CD4-positive, alpha-beta T cell treated with Interleukin-1 beta for 1 hour (primary cell): ENCODE measurements at places on chromosomes 7 and 10.
A peak's percentile ranks its signal among the peaks of the same experiment; 100 is the strongest.

DNA sequence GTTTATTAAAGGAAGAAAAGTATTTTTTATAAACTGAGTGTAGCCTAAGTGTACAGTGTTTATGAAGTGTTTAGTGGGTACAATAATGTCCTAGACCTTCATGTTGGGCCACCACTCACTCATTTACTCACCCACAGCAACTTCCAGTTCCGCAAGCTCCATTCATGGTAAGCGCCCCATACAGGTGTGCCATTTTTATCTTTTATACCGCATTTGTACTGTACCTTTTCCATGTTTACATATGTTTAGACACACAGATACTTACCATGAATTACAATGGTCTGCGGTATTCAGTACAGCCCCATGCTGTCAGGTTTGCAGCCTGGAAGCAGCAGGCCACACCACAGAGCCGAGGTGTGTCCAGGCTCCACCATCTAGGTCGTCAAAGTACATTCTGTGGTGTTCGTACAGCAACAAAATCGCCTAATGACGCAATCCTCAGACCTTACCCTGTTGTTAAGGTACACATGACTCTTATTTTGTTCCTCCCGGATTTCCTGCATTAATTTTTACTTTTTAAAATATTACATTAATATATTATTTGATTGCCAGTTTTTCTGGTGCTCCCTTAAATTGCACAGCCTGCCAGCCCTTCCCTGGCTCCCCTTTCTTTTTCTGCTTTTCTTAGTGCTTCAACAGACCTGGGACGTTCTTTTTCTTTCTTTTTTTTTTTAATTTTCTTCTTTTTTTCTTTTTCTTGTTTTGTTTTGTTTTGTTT, 881 bp upstream of the SSBP1 start:
- DNase-seq: peak; percentile 34

GRCh38 chr10:78720091-78720490, 348.7 kb upstream of the ZMIZ1 start:
- no peak for DNase-seq

DNA sequence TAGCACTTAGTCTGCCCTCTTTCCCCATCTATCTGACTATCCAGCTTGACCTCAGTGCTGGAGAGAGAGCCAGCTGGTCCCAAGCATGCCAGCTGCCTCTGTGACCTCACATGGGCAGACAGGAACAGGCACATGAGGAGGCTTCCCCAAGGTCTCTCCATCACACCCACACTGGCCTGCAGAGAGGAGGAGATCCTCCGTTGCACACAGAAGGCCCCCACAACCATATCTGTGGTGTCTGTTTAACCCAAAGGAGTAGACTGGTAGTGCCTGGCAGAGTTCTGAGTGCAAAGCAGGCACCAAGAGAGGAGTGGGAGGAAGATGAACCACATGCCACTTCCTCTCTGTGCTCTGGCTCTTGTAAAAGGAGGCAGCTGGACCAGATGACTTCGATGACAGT, 4.8 kb upstream of the ANK3 start:
- DNase-seq: no peak

DNA sequence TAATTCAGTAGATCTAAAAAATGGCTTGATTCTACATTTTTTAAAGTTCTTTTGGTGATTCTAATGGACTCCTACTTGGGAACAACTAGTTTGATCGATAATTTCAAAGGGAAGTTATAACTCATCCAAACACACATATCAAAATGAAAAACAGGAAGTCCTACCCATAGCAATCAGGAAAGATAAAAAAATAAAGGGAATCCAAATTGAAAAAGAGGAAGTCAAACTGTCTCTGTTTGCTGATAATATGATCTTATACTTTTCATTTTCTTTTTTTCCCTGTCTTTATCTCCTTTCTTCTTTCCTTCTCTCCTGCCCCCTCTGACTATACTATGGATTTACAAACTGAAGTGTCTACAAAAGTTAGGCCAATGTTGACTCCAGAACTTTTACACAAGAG, 118.8 kb downstream of the IQUB start:
- DNase-seq: no peak

- DNase-seq: no peak
Measured at GRCh38 chr10:11045995-11046775, 28.5 kb downstream of the CELF2 start.

DNA sequence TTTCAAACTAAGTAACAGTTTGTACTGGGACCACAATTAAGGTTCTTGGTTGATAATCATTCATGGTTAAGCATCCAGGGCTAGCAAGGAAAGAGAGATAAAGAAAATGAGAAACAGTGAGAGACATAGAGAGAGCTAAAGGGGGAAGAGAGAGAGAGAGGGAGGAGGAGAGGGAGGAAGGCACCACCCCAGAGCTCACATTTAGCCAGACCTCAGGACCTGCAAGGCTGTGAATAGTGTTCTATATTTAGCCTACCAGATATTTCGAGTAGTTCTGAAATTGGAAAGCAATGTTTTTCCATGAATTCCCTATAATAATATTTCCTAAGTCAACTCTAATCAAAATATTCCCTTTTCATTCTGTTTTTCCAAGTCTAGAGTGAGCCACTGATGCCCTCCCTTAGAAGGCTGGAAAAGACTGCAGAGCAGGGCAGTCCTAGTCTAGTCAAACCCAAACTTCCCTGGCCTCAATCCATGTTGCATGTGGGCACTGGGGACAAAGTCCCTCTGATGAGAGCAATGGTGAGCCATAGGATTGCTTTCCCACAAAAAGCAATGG, 119.4 kb upstream of the INHBA start:
- no peak for DNase-seq

GRCh38 chr10:25766687-25767221, 167.3 kb upstream of the MYO3A start:
- DNase-seq: no peak

GRCh38 chr7:40859965-40860543, 725.2 kb downstream of the SUGCT start:
- no peak for DNase-seq

DNA sequence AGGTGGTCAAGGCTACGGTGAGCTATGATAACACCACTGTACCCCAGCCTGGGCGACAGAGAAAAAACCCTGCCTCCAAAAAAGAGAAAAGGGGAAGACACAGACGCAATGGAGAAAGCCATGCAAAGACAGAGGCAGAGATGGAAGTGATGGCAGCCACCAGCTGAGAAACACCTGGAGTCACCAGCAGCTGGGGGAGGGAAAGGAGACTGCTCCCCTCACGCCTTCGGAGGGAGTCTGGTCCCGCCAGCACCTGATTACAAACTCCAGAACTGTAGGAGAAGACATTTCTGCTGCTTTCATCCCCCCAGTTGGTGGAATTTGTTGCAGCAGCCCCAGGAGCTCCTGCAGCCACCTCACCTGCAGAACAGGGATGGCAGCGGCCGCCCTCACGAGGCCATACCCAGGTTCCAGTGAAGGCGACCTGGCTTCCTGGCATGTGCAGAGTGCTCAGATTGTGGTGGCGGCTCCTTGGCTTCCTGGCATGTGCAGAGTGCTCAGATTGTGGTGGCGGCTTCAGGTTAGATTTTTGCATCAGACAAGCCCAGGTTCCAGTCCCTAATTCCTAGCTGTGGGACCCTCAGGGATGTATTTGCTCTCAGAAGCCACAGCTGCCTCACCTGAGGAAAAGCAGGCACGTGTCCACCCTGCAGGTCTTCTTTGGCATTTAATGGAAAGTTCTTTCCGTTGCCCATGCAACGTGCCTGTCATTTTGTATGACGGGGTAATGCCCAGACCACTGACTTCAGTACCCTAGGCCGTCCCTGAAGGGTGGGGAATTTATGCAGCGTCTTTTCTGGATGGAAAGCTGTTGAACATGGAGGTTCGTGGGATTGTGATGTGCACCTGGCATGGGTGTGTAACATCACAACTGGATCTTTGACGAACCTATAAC, 182.9 kb downstream of the EBF3 start:
- DNase-seq: no peak

DNA sequence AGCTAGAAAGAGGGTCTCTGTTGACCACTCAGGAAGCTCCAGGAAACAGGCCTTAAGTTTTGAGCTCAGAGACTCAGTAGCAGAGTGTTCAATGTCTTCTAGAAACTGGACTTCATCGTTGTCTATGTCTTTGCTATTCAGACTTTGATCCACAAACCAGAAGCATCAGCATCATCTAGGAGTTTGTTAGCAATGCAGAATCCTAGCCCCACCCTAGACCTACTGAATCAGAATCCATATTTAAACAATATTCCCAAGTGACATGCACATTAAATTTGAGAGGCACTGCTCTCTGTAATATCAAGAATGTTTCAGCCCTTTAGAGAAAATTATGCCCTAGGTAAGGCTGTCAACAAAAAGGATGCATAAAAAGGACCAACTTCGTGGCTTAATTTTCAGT, 12.9 kb upstream of the OGDHL start:
- DNase-seq: no peak

DNA sequence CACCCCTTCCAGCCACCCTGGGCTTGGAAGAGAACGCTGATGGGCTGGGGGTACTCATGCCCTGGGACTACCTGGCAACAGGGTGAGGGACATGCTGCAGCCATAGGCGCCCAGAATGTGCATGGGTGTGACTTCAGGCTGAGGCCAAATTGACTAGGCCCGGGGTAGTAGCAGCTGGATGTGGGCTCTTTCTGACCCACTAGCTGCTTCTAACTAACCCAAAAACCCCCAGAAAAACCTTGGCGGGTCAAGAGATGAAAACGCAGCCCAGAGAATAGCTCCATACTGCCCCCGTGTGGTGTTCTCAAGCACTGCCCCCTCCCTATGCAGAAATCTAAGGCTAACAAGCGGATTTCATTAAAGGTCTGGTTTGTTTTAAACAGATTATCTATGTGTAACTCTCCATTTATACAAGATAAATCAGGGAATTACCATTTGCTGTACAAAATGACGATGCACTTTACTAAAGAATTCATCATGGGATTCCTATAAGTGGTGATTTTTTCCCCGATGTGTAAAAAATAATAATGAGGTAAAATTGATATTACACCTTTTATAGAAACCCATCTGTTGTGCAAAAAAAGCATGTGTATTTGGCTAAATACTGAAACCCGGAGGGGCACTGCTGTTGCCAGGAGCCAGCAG, 4.2 kb downstream of the SMARCD3 start:
- peak; percentile 75 for DNase-seq

DNA sequence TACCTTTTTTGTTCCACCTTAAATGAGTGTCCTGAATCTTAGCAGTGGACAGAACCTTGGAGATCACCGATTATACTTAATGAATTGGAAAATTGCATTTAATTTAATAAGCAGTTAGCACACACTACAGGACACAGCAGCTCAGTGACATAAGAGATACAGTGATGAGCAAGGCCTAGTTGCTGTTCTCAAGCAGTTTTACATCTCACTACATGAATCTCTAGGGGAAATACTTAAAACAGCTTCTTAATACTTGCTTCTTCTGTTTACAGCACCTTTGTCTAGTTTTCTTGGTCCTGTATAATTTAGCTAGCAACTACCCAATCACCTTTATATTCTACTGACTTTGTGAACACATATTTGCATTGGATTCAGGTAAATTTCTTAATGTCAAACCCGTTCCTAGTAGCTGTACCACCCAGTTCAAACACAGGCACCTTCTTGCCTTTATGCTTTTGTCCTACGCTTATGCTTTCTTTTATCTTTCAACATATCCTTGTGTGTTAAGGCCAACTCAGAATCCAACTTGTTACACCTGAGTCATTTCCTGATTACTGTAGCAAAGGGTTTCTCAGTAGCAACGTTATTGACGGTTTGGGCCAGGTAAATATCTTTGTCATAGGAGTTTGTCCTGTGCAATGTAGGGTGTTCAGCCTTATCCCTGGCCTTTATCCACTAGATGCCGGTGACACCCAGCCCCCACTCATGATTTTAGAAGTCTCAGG, 1.8 kb downstream of the STAM start:
- DNase-seq: no peak

- no peak for DNase-seq
Measured at GRCh38 chr10:114635101-114635500, 23.0 kb downstream of the ABLIM1 start.

DNA sequence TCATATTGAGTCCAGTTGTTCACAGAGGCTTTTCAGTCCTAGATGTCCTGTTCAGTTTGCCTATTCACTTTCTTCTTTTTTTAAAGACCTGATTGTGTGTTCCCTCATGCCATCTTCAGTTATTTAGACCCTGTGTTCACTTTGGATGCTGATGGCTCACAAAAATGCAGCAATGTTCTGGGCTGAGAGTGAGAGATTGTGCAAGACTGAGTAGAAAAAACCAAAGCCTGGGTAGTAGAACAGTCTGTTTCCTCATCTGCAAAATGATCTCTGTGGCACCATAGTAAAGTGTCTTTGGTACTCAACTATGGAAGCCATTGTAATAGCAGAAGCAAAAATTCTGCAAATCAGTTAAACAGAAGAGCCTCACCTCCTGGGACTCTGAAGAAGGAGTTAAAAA, 43.2 kb downstream of the AKR1B1 start:
- no peak for DNase-seq

DNA sequence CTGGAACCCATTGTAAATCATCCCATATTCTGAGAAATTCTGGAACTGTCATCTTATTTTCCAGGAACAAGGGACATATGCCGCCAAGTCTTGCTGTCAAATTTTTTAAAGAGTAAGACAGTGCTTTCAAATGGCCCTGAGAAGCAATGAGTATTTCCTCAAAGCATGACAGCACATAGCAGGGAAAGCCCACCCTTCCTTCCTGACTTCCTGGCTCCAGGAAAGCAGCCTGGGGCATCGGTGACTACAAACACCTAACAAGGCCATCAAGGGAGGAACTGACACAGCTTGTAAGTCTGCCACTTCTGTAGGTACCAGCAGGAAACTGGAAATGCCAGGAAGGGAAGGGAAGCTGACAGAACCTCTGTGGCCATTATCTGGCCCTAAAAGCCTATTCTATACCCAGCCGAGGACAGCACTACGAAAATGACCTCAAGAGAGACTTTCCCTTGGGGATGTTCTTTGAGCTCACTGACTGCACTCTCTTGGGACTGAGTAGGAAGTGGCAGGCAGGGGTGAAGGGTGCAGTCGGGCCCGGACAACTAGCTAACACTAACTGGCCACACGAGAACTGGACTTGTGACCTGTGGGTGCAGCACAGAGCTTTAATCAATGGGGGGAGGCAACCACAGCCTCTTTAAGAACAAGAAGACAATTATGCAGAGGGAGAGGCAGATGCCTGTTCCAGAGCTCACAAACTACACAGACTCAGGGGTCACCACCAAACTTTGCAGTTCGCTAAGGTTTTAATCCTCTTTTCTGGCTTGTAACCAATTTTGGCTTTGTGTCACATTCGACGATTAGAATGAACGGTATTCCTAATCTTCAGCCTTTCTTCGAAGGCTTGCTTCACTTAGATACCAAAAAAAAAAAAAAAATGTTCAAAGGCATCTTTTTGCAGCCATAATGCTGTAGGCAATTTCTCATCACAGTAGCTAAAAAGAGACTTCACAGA, 52.0 kb downstream of the GRB10 start:
- no peak for DNase-seq

DNA sequence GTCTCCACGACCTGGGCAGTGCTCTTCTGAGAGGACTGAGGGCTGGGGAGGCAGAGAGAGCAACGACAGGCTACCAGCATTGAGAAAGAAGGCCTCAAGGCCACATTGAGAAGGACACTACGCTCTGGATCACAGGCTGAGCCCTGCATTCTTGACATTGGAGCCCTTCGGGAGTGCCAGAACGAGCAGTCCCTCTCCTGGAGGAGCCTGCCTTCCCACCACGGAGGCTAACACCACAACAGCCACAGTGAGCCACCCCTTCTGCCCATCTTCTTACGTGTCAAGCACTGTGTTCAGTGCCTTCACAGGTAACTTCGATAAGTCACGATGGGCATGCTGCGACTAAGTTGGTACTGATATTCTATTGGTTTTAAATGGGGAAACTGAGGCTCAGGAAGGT, 267.8 kb downstream of the RPS24 start:
- DNase-seq: no peak

- DNase-seq: no peak
Measured at GRCh38 chr7:10934292-10934691, 39.4 kb upstream of the PHF14 start.
